ENCODE measurements at places on chromosomes 4 and X.
A peak's percentile ranks its signal among the peaks of the same experiment; 100 is the strongest.

DNA sequence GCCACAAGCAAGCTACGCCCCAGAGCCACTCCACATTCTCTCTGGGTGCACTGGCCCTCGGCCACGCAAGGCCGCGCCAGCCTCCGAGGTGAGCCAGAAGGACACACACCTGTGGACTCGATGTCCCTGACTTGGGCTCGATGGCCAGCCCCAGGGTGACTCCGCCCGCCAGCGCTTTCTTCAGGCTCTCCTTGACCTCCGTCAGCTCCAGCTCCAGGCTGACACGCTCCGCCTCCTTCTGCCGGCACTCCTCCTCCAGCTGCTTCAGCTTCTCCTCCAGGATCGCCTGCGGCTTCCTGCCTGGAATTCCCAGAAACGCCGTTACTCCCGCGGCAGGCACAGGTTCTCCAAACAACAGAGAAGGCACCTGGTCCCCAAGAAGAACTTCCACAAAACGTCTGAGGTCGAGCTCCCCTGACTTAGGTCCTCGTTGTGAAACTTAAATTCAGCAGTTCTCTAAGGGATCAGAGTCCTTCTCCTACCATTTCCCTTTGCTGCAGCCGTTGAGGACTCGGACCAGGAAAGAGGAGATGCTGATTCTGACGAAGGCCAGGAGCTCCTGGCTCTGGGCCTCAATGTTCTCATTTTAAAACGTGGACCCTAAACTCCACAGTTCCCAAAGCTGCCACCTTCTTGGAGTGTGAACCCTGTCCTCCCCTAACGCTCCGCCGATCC lies 166.8 kb downstream of the AFAP1 start:
- DNase-seq: no peak

GRCh38 chrX:39736216-39737211 lies 361.2 kb downstream of the BCOR start:
- no peak for DNase-seq

DNA sequence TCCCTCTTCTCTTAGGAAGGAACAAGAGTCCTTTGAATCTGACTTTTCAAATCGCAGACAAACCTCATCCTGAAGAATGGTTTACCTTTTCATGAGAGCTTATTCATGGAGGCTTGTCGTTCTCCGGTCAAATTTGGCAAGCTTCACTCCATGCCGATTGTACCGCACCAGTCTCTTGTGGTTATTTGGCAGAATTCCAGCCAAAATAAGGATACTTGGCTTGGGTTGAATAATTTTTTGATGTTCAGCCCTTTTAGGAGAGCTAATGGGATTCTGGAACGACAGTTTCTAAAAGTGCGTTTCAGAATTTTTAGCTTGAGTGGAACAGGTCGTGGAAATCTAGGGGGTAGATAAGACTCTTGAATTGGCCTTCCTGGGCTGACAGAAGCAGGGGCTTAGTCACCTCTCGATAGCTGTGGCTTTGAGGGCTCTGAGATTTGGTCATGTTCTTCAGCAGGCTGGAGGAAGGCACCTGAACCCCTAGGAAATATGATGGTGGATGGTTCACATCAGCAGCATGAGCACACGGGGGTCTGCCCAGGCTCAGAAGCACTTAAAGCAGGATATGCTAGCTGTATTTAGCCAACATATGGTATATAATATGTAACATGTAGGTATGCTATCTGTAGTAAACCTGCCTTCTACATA lies 1.5 kb downstream of the KLHL2 start:
- no peak for DNase-seq

DNA sequence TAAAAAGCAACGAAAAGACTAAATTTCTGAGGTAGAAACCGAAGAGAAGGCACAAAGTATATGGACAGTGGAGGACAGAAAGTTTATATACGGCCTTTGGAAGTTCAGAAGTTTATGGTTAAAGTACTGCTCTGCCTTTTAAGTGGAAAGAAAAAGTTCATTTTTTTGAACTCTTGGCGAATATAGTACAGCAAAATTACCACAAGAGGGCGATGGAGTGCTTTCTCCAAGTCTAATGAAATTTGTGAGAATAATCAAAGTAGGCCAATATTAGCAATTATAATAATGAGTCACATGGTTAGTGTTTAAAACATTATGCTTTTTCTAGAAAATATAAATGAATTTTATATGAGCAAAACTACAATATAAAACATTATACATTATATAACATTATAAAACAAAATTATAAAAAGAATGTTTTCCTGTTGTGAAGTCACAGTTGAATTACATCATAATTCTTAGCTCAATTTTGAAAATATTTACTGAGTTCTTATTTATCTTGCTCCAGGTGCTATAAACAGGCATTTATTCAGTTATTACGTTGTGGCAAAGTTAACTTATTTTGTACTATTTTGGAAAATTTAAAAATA lies 136.2 kb upstream of the BMPR1B start:
- peak; percentile 16 for DNase-seq

DNA sequence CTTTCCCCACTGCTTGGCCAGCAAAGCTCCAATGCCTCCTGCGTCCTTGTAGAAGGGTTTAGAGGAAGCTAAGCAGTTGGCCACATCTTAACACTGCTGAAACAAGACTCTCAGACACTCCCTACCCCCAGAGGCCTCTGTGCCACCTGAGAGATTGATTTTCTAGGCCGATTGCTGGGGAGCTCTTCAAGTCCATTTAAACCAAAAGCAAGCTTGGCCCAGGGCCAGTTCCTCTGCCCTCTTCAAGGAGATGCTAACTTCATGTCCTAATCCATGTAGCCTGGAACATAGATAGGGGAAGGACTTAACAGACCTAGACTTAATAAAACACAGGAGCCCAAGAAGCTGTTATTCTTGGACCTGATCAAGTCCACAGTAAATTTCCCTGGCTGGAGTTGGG lies 27.2 kb upstream of the FMR1NB start:
- no peak for DNase-seq

- DNase-seq: no peak
Measured at GRCh38 chrX:16305187-16305586, 137.9 kb downstream of the MAGEB17 start.

GRCh38 chr4:52833941-52834525 lies 28.1 kb upstream of the RASL11B start:
- DNase-seq: no peak

Measured in hematopoietic multipotent progenitor cell treated with erythropoietin and hydrocortisone succinate and interleukin-3 and kit ligand, for 17 days (in vitro differentiated cells).